Stimulated activated CD8-positive, alpha-beta memory T cell treated with anti-CD3 and anti-CD28 coated beads, Interleukin-4, amount 100 ng/mL, for 4 hours (primary cell): ENCODE measurements at places on chromosomes 3 and 15.

- no peak for DNase-seq
These were observed 154.7 kb upstream of the GOLIM4 start for GRCh38 chr3:168250415-168250861.

DNA sequence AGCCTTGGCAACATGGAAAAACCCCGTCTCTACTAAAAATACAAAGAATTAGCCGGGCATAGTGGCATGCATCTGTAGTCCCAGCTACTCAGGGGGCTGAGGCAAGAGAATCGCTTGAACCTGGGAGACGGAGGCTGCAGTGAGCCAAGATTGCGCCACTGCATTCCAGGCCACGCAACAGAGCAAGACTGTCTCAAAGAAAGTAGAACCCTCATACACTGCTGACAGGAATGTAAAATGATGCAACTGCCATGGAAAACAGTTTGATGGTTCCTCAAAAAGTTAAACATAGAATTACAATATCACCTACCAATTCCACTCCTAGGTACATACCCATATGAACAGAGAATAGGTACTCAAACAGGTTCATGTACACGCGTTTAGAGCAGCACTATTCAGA, 158.9 kb downstream of the TBC1D5 start:
- DNase-seq, result no peak

DNA sequence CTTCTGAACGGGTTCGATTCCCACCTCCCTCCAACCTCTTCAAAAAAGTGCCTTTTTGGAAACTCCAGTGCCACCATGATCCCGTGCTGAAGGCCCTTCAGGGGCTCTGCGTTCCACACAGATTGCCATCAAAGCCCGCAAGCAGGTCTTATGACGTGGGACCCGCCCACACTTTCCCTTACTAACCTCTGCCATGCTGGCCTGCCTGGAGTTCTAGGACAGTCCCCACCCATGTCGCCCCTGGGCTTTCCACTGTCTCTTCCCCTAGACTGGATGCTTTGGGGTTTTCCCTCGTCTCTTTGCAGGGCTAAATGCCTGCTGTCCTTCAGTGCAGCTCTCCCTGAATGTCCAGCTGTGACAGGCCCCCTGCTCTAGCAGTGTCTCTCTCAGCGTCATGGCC, 313.7 kb upstream of the ATP10A start:
- no peak for DNase-seq

DNA sequence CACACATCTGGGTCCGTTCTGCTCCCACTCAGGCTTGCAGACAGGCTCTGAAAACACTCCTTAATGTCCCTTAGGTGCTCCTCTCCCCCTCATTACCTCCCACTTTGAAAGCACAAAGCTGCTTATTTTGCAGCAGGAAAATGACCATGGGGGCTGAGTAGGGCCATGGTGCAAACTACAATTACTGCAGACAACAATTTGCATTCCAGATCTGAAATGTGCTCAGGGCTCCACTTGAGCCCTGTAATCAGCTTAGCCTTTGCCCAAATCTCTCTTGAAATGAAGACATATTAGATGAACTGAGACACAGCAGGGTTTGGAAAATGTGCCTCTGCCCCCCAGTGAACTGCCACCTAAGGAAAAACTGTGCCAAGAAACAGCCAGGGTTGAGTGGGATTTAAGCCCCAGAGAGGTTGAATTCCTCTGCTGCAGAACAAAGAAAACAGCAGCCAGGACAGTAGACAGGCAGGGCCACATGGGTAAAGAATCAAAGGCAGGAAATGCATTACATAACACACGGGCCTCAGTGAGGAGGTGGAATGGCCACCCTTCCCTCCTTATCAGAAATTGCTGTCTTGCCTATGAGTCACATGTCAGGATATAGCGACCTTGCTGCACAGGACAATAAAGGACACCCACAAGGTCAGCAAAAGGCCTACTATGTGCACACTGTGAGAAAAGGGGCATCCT, 126.8 kb upstream of the ARHGEF3 start:
- no peak for DNase-seq

- DNase-seq, result no peak
These were observed 159.6 kb downstream of the GBE1 start for GRCh38 chr3:81601707-81602305.

- no peak for DNase-seq
These were observed 32.4 kb upstream of the HES1 start for GRCh38 chr3:194103505-194103904.

GRCh38 chr15:76991741-76992645, 2.9 kb upstream of the PSTPIP1 start:
- no peak for DNase-seq

DNA sequence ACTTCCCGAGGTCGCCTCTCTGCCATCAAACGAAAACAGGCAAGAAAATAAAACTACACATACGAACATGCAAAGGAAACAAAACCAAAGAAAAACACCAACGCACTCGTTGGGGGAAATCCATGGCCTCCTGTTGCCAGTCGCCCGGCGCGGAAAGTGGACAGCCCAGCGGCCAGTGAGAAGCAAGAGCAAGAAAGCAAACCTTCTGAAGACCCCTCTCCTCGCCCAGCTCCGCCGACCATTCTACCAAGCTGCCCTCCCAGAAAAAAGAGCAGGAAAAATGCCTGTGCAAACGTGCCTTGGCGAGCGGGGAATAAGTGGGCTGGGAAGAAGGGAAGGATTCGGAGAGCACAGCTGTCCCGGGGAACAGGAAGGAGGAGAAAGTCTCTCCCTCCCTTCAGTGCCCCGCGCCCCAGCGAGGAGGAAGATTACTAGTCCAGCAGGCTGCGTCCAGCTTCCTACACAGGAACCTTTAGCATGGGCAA, 802 bp upstream of the NECTIN3 start:
- no peak for DNase-seq

- DNase-seq, result no peak
These were observed 52.7 kb upstream of the CMC1 start for GRCh38 chr3:28188686-28189085.

DNA sequence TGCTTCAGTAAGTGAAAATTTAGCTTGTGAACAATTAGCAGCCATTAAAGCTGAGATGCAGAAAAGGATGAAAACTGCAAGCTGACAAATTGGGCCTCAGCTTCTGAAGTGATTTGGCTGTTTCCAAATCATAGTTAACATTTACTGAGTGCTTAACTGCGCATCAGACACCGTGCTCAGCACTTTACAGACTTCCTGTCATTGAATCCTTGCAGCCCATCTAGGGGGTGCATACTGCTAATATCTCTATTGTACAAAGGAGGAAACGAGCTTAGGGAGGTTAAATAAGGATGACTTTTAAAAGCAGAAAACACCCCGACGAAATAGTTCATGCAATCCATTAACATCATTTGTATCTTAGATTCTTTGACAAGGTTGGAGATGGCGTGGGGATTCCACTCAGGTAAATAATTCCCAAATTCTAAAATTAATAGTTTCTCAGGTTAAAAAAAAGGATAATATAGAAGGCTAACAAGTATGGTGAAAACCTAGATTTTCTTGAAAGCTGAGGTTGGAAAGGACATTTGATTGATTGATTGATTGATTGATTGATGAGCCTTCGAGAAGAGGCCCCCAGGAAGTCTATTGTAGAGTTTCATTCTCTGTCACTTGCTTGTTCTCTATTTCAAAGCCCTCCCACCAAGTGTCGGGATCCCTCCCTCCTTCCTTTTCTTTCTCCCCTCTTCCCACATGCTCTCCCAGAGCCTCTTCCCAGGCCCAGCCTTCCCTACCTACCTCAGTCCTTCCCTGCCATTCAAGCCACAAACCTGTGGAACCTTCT, 23.5 kb upstream of the EPHB3 start:
- no peak for DNase-seq
